Thoracic aorta (tissue), 2 donors: ENCODE measurements at places on chromosomes 12 and 14. TPM values are rescaled to one million over a fixed set of nuclear protein-coding genes. Genes with fewer than 3 reads are reported as not detected.
A peak's percentile ranks its signal among the peaks of the same experiment; 100 is the strongest.

KLRK1 gene
- 1.2 TPM for total RNA-seq

- no peaks in the 10 kb centered on the region for H3K36me3 ChIP-seq
- no peaks in the 10 kb centered on the region for H3K4me1 ChIP-seq
- H3K4me3 ChIP-seq = no peak overlapping the region
- DNase-seq = no peak
- H3K27ac ChIP-seq = no peak overlapping the region
Observed at GRCh38 chr12:63319386-63319785, 168.4 kb upstream of the AVPR1A start.

DNA sequence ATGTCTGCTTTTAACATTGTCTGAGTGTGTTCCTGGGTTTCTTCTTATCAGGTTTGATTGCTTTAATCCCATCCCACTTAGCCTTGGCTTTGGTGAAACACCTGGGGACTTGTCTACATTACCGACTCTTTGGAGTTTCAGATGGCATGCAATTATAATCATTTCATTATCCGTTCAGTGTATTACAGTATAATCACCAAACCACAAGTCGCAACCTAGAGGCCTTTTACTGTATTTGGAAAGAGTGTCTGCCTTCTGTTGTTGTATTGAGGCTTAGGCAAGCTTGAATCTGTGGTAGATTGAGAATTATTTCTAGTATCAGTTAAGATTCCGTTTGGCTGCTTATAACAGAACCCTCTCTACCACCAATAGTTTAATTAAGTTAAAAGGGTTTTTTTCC lies 103.9 kb downstream of the TGFB3 start:
- H3K4me1 ChIP-seq = peaks cover 16% of the 10 kb centered on the region
- DNase-seq = no peak
- H3K27ac ChIP-seq = no peak overlapping the region
- no peak overlapping the region for H3K4me3 ChIP-seq

OR6C2 gene
- total RNA-seq = not detected

DNA sequence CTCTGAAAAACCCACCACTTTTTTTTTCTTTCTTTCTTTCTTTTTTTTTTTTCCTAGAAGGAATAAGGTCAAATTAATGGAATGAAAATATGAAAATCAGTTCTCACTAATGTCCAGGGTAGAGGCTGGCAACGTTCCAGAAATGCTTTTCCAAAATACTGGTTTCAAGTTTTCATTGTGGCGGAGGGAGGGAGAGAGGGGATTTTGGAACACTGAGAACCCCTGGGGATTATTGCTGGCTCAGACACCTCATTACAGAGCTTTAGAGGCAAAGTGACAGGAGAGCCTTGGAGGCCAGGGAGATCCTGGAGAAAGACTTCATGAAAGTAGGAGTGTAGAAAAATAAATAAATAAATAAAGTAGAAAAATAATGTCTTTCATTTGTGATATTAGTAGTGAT lies 45.4 kb downstream of the ALX1 start:
- H3K27me3 ChIP-seq = no peaks in the 10 kb centered on the region
- no peaks in the 10 kb centered on the region for H3K36me3 ChIP-seq
- no peak overlapping the region for H3K4me3 ChIP-seq
- H3K27ac ChIP-seq = no peak overlapping the region
- no peak for DNase-seq

INSM2 gene
- not detected for total RNA-seq

- H3K4me1 ChIP-seq = peaks cover 17% of the 10 kb centered on the region
- H3K27ac ChIP-seq = peak overlapping the region; percentile 29
- H3K36me3 ChIP-seq = peaks cover 3% of the 10 kb centered on the region
- peak overlapping the region; percentile 59 for H3K4me3 ChIP-seq
- DNase-seq = no peak
Observed at GRCh38 chr14:101836135-101836534, 74.6 kb downstream of the PPP2R5C start.

PPP1R1A gene
- total RNA-seq = 3.3 TPM

- H3K27ac ChIP-seq = no peak overlapping the region
- no peaks in the 10 kb centered on the region for H3K4me1 ChIP-seq
- no peak for DNase-seq
- no peak overlapping the region for H3K4me3 ChIP-seq
- H3K27me3 ChIP-seq = no peaks in the 10 kb centered on the region
Observed at GRCh38 chr12:28961948-28962384, 187.1 kb upstream of the FAR2 start.

ENDOU gene
- not detected for total RNA-seq

DNA sequence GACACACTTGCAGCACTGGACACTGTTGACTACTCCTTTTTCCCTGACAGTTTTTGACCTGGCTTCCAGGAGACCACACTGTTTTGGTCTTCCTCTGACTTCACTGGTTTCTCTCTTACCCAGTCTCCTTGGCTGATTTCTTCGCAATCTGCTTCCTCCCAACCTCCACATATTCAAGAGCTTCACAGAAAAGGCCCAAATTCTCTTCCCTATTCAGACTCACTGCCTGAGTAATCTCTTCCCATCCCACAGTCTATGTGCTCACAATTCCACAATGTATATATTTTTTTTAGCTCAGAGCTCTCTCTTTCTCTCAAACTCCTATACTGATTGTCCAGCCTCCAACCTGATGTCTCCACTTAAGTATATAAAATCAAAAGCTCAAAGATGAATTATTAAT lies 115.4 kb downstream of the SINHCAF start:
- no peaks in the 10 kb centered on the region for H3K4me1 ChIP-seq
- H3K27ac ChIP-seq = no peak overlapping the region
- H3K4me3 ChIP-seq = no peak overlapping the region
- no peak for DNase-seq
- no peaks in the 10 kb centered on the region for H3K36me3 ChIP-seq
- no peaks in the 10 kb centered on the region for H3K27me3 ChIP-seq

BMP4 gene
- 23.7 TPM for total RNA-seq

DNA sequence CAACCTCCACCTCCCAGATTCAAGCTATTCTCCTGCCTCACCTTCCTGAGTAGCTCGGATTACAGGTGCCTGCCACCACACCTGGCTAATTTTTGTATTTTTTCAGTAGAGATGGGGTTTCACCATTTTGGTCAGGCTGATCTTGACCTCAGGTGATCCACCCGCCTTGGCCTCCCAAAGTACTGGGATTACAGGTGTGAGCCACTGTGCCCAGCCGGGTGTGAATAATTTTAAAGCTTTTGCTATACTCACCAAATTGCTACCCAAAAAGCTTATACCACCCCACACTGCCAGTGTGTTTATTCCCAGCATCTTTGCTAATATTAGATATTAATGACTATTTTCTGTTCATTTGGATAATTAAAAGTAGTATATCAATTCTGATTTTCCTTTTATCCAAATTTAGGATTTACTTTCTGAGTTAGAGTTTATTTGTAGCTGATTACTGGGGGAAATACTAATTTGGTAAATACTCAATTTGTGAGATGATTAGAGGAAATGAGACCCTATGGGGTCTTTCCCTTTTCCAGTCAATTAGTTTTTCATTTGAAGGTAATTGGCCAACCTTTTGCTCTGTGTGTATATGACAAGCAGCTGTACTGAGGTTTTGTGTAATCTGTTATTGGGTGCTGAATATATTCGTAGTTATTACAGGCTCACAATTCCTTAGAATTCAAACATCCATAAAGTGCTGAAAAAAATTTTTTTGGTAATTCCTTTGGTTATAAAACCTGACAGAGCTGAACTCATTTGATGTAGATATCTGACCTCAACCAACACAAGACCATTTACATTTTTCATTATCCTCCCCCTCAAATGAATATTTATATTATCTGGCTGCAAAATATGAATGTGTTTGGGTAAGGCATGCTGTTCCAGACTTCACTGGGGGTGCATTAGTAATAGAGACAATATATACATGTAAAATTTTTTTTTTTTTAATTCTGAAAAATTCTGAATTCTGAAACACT lies 73.6 kb downstream of the ANO6 start:
- no peaks in the 10 kb centered on the region for H3K36me3 ChIP-seq
- peak overlapping the region; percentile 39 for H3K27ac ChIP-seq
- DNase-seq = no peak
- peaks cover 77% of the 10 kb centered on the region for H3K4me1 ChIP-seq
- H3K27me3 ChIP-seq = no peaks in the 10 kb centered on the region

PHC1 gene
- 55.9 TPM for total RNA-seq

C14orf132 gene
- total RNA-seq = 37.5 TPM

SERPINA9 gene
- total RNA-seq = not detected

GRCh38 chr14:61379639-61380184 lies 58.3 kb downstream of the PRKCH start:
- H3K4me1 ChIP-seq = no peaks in the 10 kb centered on the region
- no peak overlapping the region for H3K27ac ChIP-seq
- DNase-seq = no peak
- H3K27me3 ChIP-seq = no peaks in the 10 kb centered on the region

DNA sequence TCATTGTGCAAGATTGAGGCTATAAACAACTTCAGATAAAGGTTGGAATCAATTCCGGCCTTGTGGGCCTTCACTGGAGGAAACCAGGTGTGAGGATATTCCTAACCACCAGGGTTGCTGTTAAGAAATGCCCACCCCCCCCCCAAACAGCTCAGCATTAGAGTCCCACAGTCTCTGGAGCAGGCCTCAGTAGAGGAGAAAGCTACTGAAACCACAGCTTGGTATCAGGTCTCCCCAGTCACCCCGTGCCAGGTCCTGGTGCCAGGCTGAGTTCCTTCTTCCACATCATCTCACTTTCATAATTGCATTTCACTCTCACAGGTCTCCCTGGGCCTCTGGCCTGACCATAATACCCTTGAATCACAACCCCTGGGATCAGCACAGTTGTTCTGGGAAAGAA lies 12.5 kb downstream of the GALNT6 start:
- no peaks in the 10 kb centered on the region for H3K27me3 ChIP-seq
- H3K4me1 ChIP-seq = no peaks in the 10 kb centered on the region
- H3K36me3 ChIP-seq = no peaks in the 10 kb centered on the region
- no peak for DNase-seq

GRCh38 chr12:89649139-89649538 lies 59.5 kb downstream of the ATP2B1 start:
- H3K27me3 ChIP-seq = no peaks in the 10 kb centered on the region
- no peak overlapping the region for H3K27ac ChIP-seq
- DNase-seq = no peak
- no peaks in the 10 kb centered on the region for H3K36me3 ChIP-seq

DNA sequence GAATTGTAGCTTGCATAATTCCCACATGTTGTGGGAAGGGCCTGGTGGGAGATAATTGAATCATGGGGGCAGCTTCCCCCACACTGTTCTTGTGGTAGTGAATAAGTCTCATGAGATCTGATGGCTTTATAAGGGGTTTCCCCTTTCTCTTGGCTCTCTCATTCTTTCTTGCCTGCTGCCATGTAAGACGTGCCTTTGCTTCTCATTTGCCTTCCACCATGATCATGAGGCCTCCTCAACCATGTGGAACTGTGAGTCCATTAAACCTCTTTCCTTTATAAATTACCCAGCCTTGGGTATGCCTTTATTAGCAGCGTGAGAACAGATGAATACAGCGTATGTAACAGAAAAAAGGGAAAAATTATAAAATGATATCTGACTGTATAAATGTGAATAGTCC lies 21.1 kb downstream of the C12orf71 start:
- H3K27ac ChIP-seq = no peak overlapping the region
- H3K4me1 ChIP-seq = no peaks in the 10 kb centered on the region
- H3K36me3 ChIP-seq = no peaks in the 10 kb centered on the region
- no peak for DNase-seq
- no peaks in the 10 kb centered on the region for H3K27me3 ChIP-seq
- no peak overlapping the region for H3K4me3 ChIP-seq

GRCh38 chr14:22226381-22226780 lies 362.6 kb downstream of the DAD1 start:
- no peaks in the 10 kb centered on the region for H3K36me3 ChIP-seq
- H3K27ac ChIP-seq = peak overlapping the region; percentile 57
- no peak for DNase-seq
- peaks cover 10% of the 10 kb centered on the region for H3K4me1 ChIP-seq

RBP5 gene
- total RNA-seq = 0.71 TPM

DNA sequence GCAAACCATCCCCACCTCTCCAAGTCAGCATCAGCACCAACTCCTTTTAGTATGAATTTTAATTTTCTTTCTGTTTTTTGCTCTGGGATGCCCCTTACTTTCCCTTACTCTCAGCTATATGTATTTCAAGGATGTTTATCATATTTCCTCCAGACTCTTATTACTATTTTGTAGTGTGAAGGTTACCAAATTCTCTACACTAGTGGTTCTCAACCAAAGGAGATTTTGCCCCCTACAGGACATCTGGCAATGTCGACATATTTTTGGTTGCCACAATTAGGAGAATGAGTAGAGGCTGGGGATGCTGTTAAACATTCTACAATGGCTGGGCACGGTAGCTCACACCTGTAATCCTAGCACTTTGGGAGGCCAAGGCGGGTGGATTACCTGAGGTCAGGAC lies 29.1 kb upstream of the SOS2 start:
- no peaks in the 10 kb centered on the region for H3K27me3 ChIP-seq
- DNase-seq = no peak
- H3K27ac ChIP-seq = no peak overlapping the region
- H3K36me3 ChIP-seq = no peaks in the 10 kb centered on the region

CD4 gene
- total RNA-seq = 25.0 TPM

GRCh38 chr12:109902891-109903418 lies 2.9 kb downstream of the TCHP start:
- H3K36me3 ChIP-seq = peaks cover 45% of the 10 kb centered on the region
- no peak overlapping the region for H3K27ac ChIP-seq
- H3K4me1 ChIP-seq = peaks cover 17% of the 10 kb centered on the region
- H3K27me3 ChIP-seq = no peaks in the 10 kb centered on the region

DNA sequence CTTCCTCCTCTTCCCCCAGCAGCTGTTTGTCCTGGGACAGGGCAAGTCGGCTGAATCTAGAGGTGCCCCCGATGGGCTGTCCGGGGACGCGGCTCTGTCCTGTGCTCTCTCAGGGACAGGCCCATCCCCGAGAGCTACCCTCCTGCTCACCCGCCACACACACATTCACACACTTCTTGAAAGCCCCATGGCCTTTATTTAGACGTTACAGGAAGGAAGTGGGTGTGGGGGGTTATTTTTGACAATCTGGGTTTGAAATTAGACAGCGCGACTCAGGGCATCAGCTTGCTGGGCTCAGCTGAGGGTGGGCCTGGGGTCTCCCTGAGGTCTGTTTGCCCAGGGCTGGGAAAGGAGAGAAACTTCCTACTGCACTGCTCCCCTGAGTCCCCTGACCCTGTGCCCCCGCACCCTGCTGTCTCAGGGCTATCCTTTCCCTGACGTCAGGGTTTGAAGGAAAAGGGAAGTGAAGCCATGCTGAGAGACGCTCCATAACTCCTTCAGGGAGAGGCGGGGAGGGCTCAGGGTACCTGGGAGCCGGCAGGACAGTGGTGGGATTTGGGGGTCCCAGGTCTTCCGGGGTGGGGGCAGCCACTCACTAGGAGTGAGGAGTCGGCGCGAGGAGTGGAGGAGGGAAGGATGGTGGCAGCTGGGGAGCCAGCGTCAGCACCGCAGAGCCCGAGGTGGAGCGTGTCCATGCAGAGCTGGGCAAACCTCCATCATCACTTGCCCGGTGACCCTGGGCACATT lies 8.1 kb downstream of the PTPN6 start:
- no peak for DNase-seq
- peak overlapping the region; percentile 20 for H3K4me3 ChIP-seq
- no peaks in the 10 kb centered on the region for H3K27me3 ChIP-seq
- no peaks in the 10 kb centered on the region for H3K36me3 ChIP-seq
- peaks cover 15% of the 10 kb centered on the region for H3K4me1 ChIP-seq
- H3K27ac ChIP-seq = peak overlapping the region; percentile 9

GRCh38 chr14:89227496-89227836 lies 189.6 kb downstream of the FOXN3 start:
- H3K36me3 ChIP-seq = no peaks in the 10 kb centered on the region
- no peaks in the 10 kb centered on the region for H3K27me3 ChIP-seq
- no peak overlapping the region for H3K4me3 ChIP-seq
- H3K27ac ChIP-seq = peak overlapping the region; percentile 73
- H3K4me1 ChIP-seq = peaks cover 20% of the 10 kb centered on the region

PROX2 gene
- not detected for total RNA-seq

SYT10 gene
- total RNA-seq = not detected
